Lung microvascular endothelial cell (primary cell): ENCODE measurements at places on chromosomes 7 and 10. TPM values are rescaled to one million over a fixed set of nuclear protein-coding genes. Genes with fewer than 3 reads are reported as not detected.

- DNase-seq = no peak
These were observed 31.1 kb downstream of the ANTXRL start for GRCh38 chr10:46317889-46318288.

DNA sequence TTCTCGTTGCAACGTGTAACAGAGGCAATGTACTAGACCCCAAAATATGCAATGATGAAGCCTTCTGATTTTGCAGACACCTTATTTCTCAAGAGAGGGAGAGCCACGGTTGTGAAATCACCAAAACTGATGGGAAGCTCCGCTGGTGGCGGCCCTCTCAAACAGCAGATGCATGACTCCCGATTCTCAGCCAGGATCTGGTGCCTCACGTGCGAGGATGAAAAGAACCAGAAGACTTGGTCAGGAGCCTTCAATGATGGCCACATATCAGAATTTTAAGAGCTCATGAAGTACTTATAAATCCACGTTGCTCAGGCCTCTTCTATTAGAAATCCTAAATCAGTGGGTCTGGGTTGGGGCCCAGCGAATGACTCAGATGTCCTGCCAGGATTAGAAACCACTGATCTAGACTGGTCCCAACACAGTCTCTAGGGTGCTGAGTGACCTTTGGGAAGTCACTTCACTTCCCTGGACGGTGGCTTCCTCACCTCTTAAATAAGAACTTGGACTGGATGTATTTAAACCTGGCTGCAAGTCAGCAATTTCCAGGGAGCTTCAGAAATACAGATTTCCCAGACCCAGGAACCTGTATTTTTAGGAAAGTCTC, 41.9 kb upstream of the FAM180A start:
- DNase-seq = no peak

DNA sequence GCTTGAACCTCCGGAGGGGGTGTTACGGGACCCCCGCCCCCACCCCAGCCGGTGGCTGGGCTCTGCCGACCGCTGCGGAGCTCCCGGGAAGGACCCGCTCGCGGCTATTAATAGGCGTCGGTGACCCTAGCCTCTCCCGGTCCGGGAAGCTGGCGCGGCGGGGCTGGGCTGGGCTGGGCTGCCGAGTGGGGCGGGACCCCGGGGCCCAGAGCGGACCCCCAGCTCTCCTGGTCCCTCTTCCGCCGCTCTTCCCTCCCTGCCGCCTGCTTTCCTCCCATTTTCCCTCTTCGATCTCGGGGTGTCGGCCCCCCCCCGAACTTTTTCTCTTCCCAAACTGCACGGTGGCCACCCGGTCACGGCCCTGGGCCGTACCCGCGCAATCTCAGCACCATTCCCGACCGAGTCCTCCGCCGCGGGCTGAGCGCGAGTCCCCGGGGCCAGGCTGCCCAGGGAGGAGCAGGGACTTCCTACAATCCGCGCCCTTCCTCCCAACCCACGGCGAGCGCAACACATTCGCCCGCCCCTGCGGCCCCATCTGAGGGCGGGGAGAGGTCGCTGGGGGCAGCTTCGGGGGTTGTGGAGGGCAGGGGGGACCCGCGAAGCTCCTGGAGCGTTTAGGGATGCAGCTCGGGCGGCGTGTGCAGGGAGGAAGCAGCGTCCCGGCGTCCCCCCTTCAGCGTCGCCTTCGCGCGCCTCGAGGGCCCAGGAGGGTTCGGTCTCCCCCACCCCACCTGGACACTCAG, 3.1 kb upstream of the ELFN1 start:
- DNase-seq = no peak

Gene TMEM236
- 0.65 and 0.79 TPM in 2 replicates for total RNA-seq

Gene KCNIP2
- total RNA-seq = under 0.01 and 0.20 TPM in 2 replicates
